CD4-positive, alpha-beta T cell treated with Interleukin-6 at 100 ng/mL for 8 hours (primary cell): ENCODE measurements at places on chromosomes 5 and 9.

GRCh38 chr5:150989695-150990094 is 30.7 kb upstream of the GPX3 start:
- DNase-seq, result no peak

GRCh38 chr9:120066315-120066714 is 513.7 kb downstream of the CDK5RAP2 start:
- no peak for DNase-seq

GRCh38 chr5:122929980-122930379 is 84.6 kb downstream of the SNX24 start:
- no peak for DNase-seq

DNA sequence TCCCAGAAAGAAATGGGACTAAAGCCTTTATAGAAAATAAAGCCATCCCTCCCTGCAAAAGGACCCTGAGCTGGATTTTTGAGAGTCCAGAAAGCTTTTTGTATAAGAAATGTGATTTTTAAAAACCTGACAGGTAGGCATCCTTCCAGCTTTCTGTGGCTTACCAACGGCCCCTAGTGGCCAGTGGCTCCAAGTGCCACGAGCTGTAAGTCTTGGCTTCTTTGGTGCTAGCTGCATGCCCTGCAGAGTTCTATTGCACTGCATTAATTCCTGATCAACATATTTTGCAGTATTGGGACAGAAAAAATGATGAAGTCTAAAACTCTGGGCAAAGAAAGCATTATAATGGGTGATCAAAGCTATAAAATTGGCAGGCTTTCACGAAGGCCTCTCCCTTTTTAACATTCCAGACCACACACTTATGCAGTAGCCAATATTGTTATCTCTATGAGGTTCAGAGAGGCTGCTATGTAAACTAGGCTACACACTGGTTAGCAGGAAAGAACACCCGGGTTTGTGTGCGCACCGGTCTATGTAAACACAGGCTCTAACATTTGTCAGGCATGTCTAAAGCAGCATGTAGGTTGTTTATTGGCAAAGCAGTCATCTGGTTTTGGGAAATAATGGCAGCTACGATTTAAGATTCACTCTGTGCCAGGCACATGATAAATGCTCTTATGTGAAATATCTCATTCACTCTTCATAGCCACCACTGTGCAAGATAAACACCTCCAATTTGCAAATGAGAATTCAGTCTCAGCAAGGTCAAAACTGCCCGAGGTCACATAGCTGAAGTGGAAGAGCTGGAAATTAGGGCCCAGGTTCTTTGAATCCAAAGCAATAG is 55.2 kb downstream of the NMUR2 start:
- no peak for DNase-seq

GRCh38 chr5:14818931-14819790 is 52.4 kb downstream of the ANKH start:
- DNase-seq, result no peak

GRCh38 chr9:78899006-78899405 is 602.1 kb downstream of the PSAT1 start:
- DNase-seq, result no peak
